ENCODE measurements at places on chromosomes 2 and 18. TPM values are rescaled to one million over a fixed set of nuclear protein-coding genes. Genes with fewer than 3 reads are reported as not detected.

Gene STON1
- total RNA-seq: 3.5 TPM

Gene UGT1A4
- total RNA-seq: not detected

Gene C2orf81
- 2.7 TPM for total RNA-seq

Gene IL1R2
- total RNA-seq: not detected

DNA sequence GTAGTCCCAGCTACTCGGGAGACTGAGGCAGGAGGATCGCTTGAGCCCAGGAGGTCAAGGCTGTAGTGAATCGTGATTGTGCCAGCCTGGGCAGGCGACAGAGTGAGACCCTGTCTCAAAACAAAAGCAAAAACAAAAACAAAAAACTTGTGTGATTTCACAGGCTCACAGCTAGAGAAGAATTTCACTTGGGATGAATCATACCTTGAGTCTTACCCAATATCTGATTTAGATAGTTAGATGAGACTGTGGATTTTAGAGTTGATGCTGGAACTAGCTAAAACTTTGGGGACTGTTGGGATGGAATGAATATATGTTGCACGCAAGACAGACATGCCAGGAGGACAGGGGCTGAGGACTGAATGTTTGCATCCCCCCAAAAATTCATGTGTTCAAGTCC is 4.4 kb downstream of the ANKRD29 start:
- no peak for DNase-seq

GRCh38 chr2:44560352-44560751 is 198.6 kb downstream of the CAMKMT start:
- no peak for DNase-seq

GRCh38 chr2:39902103-39902502 is 123.0 kb upstream of the THUMPD2 start:
- DNase-seq: no peak

- DNase-seq: no peak
These were observed 172.8 kb upstream of the SPRED2 start for GRCh38 chr2:65605058-65605742.

DNA sequence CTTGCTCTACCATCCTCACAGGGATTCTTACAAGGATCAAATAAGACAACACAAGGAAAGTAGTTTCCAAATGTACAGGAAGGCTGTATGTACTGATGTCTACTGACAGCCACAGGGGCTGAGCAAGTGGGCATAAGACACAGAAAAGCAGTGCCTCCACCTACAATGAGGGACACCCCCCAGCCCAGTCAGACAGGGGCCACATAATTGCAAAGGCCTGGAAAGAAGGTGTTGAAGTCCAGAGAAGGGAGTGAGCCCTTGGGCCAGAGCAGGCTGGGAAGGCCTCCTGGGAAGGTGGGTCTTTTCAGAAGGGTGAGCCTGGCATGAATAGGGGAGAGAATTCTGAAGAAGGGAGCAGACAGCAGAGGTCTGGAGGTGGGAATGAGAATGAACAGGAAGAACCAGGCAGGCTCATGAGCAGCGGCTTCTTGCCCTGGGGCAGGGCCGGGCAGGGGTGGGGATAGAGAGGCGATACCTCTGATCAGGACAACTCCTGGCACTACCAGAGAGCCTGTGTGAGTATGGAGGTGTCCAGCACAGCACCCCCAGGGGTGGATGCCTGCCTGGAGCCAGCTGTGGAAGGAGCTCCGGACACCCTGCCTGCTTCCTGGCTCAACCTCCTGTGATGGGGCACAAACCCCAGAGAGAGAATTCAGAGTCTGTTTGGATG is 30.1 kb downstream of the HS1BP3 start:
- no peak for DNase-seq

DNA sequence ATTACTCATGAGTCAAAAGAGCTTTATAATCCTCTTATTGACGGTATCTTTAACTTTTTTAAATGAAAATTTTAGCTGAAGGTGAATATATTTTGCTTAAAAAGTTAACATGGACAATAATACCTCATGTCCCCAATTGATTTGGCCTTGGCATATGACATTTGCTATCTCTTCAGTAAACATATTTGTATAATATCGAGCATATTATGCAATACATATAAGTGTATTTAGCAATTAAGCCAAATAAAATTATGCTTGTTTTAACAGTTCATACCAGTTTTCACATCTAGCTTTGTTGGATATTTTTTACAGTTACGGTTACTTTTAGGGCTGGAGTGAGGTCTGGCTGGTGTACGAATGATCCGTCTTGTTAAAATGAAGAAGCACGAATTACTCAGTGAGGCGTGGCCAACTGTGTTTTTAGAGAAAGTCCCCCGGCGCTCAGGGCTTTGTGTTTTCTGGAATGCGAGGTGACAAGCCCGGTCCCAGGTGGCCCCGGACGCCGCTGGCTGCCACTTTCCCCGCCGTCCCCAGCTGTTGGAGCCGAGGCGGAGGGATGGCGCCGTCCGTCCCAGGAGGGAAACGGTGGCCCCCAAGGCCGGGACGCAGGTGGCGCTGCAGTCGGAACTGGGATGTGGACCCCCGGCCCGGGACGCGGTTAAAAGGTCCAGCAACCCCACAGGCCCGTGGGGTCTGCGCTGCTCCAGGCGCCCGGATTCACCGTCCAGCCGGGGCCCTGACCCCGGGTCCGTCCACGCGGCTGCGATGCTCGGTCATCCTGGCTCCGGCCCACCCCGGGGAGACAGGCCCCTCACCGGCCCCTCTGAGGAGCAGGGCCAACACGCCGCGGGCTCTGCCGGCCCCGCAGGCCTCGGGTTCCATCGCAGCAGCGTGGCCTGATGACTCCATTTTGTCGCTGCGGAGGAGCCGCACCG is 41.3 kb downstream of the TMEM18 start:
- DNase-seq: no peak

- DNase-seq: no peak
These were observed 368.7 kb upstream of the ID2 start for GRCh38 chr2:8312861-8313830.

- DNase-seq: no peak
These were observed 202.4 kb downstream of the ARL6IP6 start for GRCh38 chr2:152920846-152921245.

DNA sequence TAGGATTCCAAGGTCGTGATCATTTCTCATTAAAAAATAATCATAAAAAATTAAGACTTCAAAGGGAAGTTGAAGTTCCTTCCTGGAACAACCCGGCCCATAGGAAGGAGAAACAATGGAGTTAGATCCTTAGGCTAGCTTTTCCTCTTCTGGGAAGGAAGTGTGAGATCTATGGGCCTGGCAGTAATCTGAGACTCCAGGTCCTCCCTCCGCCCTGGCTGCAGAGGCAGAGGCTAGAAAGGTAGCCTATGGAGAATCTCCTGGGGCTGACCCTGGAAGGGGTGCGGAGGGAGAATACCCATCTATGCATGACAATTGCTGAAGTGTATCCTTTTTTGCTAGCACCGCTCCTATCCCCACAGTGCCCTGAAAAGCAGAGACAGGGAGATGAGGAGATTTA is 37.9 kb downstream of the TRIB2 start:
- DNase-seq: no peak

- no peak for DNase-seq
These were observed 75.7 kb downstream of the ZAP70 start for GRCh38 chr2:97788986-97789644.

DNA sequence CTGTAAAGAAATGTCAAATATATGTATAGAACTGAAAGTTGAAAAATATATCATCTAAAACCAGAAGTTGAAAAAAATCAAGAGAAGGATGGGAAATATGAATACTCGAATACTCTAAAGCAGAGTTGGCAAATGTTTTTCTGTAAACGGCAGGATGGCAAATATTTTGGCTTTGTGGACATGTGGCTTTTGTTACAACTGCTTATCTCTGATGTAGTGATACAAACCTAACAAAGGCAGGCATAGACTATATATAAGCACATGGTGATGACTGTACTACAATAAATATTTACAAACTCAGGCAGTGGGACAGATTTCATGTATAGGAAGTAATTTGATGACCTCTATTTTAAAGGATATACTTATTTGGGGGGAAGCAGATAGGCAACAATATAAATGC is 224.6 kb upstream of the LRRTM4 start:
- no peak for DNase-seq

DNA sequence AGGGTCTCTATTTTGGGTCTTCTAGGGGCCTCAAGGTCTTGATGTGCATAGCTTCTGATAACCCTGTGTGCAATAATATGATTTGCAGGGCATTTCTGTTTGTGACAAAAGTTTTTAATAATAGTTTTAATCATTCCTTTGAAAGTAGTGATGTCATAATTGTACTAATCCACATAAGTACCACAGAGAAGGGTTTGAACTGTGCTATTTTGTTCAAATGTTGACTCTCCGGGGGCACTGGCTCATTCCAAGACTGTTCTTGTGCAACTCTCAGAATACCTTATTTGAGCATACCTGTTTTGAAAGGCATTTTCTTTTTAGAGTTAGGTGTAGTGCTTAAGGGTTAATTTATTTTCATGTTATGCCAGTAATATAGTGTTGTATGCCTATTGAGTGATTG is 41.6 kb downstream of the PLEKHB2 start:
- DNase-seq: no peak

Measured in hematopoietic multipotent progenitor cell (in vitro differentiated cells).